ENCODE measurements at places on chromosomes 13 and 19.

- DNase-seq = no peak
Measured at GRCh38 chr13:27461940-27462584, 11.7 kb upstream of the MTIF3 start.

GRCh38 chr13:95298169-95298965 is 2.9 kb downstream of the ABCC4 start:
- DNase-seq = no peak

- DNase-seq = no peak
Measured at GRCh38 chr13:21673789-21674489, 3.1 kb downstream of the FGF9 start.

DNA sequence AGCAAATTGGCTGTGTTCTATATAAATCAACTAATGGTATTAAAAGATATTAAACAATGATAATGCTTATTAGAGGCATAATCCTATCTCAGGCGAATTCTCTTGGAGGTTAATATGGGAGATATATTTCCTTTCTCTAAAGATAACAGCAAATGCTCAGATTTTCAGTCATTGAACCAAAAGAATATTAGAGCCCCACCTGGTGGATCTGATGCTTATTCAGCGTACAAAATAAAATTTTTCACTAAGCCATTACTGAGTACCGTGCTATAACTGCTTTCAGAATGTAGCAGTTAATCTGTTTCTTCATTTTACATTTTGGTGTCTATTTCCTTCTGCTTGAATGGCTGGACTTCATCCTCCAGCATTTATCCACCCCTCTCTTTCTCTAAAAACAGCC is 143.3 kb upstream of the IPO5 start:
- no peak for DNase-seq

DNA sequence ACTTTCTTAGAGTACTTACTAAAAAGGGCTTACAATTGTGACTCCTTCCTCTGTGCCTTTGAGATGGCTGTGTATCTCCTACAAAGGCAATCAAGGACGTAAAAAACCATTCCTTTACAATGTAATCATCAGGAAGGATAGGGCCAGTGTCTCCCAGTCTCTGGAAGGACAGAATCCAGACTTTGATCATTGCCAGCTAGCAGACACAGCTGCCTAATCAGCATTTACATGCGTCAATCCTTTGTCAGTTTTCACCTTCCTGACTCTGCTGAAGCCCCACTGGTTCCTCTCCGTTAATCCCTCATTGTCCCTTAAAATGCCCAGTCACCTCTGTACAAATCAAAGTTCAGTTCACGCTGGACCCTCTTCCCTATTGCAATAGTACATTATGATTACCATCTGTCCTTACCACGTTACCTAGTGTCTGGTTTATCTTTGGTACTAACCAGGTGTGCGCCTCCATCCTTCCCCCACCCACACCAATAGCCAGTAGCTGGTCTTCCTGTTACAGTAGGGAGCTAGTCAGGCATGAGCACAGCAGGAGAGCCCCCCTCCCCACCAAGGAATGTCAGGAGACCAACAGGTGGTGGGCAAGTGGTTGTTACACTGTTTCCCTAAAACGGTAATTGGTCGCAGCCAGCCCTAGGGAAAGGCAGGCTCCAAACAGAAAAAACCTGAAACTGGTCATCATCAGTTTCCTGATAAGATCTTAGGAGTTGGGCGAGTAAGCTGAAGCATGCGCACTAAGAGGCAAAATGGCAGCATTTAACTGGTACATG is 49.7 kb downstream of the TGDS start:
- DNase-seq = no peak
